ENCODE measurements at places on chromosomes 2 and 18. TPM values are rescaled to one million over a fixed set of nuclear protein-coding genes. Genes with fewer than 3 reads are reported as not detected.

Gene CACNB4
- total RNA-seq = 0.30 TPM

Gene DSG1
- not detected for total RNA-seq

Gene ZEB2
- total RNA-seq = 18.1 TPM

Gene ATP6V1B1
- not detected for total RNA-seq

Gene UGT1A8
- not detected for total RNA-seq

Gene GPR75
- 5.1 TPM for total RNA-seq

Gene VPS54
- 20.7 TPM for total RNA-seq

Gene PTRHD1
- 16.9 TPM for total RNA-seq

Gene ZNF396
- not detected for total RNA-seq

Gene PRKAG3
- not detected for total RNA-seq

Gene ADAM23
- total RNA-seq = 0.10 TPM

Gene EPAS1
- 4.4 TPM for total RNA-seq

Gene RAPGEF4
- total RNA-seq = 1.4 TPM

- no peak for DNase-seq
Observed at GRCh38 chr2:128815248-128815647, 496.6 kb upstream of the HS6ST1 start.

- no peak for DNase-seq
Observed at GRCh38 chr2:205696331-205696926, 14.1 kb downstream of the NRP2 start.

GRCh38 chr2:3864943-3865865 is 161.8 kb downstream of the DCDC2C start:
- no peak for DNase-seq

- DNase-seq = no peak
Observed at GRCh38 chr2:240794178-240794721, 25.8 kb downstream of the KIF1A start.

DNA sequence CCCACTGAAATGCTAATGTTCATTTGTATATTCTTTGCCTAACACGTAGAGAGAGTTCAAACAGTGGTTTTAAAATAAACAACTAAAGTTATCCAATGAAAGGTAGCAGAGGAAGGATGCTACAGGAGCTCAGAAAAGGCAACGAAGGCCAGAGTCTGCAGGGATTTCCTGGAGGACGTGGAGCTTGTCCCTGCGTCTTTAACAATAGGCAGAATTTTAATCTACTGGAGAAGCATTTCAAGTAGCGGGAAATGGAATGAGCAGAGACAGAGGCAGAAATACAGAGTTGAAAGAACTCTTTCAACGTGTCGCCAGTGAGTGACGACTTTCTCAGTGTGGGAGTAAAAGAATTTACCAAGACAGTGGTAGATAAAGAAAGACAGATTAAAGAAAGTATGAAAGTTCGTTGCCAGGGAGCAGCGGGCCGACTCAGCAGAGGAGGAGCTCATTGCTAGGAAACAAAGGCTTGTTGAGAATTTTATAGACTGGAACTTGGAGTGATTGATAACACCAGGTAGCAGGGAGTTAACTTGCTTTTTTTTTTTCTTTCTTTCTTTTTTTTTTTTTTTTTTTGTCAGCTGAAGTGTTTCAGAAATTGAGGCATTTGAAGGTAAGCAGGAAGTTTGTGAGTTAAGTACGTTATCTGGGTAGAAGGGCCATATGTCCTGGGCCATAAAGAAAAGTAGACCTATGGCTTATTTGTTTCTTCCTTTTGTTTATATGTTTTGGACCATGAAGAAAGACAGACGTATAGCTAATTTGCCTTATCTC is 625 bp upstream of the NBAS start:
- peak; percentile 49 for DNase-seq

GRCh38 chr2:9235147-9236044 is 28.8 kb downstream of the ASAP2 start:
- no peak for DNase-seq

DNA sequence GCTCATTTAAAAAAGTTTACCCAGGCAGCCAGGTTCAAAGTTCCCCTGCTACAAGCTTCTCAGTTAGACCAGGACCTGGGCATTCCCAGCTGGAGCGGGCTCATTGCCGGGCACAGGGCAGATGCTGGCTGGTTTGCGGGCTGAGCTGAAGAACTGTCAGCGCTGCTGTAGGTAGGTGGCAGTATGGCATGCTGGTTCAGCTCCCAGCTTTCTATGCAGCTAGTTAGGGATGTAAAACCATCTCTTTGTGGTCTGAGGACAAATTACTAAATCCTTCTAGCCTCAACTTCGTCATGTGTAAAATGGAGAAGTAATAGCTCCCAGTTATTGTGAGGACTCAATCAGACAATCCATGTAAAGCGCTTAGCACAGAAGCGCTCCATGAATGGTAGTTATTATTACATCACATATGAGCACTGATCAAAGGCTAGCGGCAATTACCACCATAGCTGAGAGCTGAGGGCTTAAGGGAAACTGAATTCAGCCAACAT is 2.4 kb upstream of the LDLRAD4 start:
- peak; percentile 29 for DNase-seq

DNA sequence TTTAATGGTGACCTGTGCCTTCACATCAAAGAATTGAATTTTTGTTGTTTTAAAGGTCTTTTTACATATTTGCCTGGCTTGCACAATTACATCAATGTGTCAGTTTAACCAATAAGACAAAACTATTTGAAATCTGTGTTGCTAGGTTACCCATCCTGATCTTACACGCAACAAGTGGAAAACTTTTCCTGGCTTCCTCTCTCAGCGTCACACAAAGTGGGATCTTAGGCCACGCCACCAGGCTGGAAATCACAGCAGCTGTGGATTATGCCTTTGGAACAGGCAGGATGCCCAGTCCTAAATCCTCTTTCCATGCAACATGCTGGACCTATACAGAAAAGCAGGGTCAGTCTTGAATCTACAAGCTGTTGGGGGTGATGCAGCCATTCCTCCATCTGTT is 298.2 kb upstream of the HNRNPA3 start:
- DNase-seq = no peak

GRCh38 chr2:236752096-236752495 is 182.5 kb downstream of the ACKR3 start:
- DNase-seq = no peak

DNA sequence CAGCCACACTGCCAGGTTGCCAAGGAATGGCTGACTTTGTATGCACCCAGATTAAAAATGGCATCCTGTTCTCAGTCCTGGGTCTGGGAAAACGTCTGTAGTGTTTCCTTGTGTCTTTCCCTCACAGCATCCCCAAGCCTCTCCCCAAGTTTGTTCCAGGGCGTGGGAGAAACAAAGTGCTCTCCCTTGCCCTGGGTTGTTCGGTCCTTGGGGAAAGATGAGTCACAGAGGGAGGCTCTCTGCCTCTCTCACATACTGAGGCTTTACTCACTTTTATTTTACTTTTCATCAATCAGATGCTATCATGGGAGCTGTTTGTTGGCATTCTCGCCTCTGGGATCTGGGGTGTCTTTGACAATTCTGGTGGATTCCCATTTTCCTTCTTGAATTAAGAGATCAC is 492.3 kb downstream of the XIRP2 start:
- no peak for DNase-seq

DNA sequence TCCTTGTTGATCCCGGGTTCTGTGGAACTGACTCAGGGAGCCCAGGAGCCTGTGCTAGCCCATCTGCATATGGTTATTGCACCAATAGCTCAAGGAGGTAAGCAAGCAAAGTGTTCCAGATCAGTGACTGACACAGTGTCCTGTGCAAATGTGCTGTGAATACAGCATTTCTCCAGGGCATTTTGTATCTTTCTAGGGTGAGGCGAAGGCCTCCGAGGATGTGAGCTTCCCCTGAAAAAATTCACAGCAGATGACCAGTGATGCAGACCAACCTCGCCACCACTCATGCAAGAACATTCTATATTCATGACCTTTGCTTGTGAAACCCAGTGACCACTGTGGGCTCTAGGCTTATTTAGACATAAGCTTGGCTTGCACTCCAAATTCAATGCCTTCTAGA is 15.2 kb upstream of the NT5DC4 start:
- no peak for DNase-seq

DNA sequence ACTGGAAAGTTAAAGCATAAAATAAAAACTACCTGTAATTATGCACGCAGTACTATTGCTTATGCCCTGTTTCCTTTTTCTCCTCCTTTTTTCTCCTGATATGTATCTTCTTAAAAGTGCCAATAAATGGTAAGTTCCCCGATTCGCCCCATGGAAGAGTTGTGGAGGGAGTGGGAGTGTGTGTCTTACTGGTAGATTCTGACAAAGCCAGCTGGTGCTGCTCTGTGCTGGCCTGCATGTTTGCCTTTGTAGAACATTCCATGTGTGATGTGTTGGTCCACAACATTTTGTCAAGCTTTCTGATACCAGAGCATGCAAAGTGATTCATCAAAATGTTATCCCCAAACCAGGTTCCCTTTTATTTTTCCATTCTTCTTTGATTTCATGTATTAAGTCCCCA is 356.9 kb upstream of the RAB12 start:
- DNase-seq = no peak

GRCh38 chr2:177279847-177280246 is 15.3 kb upstream of the NFE2L2 start:
- no peak for DNase-seq

- DNase-seq = no peak
Observed at GRCh38 chr18:25875551-25876240, 214.7 kb downstream of the SS18 start.

GRCh38 chr2:100437751-100438150 is 20.3 kb upstream of the CHST10 start:
- no peak for DNase-seq

GRCh38 chr2:182444806-182445205 is 18.0 kb upstream of the PDE1A start:
- no peak for DNase-seq

DNA sequence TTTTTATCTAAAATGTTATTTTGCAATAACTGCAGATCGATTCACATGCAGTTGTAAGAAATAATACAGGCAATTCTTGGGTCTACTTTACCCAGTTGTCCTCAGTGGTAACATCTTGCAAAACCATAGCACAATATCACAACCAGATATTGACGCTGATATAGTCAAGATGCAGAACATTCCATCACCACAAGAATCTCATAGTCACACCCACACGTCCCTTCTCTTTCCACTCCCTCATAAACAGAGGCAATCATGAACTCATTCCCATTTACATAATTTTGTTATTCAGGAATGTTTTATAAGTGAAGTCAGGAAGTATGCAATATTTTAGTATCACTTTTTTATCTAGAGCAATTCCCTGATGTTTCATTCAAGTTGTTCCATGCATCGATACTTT is 797.5 kb upstream of the RAB6C start:
- DNase-seq = no peak

- peak; percentile 20 for DNase-seq
Observed at GRCh38 chr18:48007955-48008701, 77.7 kb upstream of the SMAD2 start.

- no peak for DNase-seq
Observed at GRCh38 chr2:167335541-167335992, 447.3 kb downstream of the XIRP2 start.

GRCh38 chr2:181461056-181461997 is 4.1 kb downstream of the ITGA4 start:
- DNase-seq = no peak

DNA sequence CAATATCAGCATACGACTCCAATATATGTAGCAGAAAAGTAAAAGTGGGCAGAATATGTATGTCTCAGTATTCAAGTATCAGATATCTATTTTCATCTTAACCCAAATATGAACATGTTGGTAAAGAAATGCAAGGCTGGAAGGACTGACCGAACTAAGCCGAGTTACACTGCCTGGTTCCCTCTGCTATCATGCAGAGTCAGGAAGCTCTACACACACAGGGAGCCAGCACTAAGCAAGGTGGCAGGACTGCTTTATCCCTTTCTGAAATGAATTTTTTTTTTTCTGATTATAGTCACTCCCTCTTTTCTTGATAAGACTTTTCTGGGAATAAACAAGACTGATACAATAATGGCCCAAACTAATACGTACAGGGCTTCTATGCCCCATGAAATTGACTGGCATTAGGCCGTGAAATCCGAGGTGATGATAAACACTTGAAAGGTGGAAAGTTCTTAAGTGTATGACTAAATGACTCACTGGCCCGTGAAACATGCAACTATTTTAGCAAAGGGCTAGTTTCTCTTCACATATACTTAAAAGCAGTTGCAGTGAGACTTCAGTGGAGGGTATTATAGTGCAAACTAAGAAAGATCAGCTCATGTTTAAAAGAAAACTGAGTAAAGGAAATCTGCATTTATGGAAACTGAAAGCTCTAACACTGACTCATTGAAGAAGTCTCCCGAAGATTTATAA is 14.9 kb downstream of the DPP4 start:
- DNase-seq = no peak

GRCh38 chr18:37012452-37012851 is 183.5 kb downstream of the KIAA1328 start:
- DNase-seq = no peak

DNA sequence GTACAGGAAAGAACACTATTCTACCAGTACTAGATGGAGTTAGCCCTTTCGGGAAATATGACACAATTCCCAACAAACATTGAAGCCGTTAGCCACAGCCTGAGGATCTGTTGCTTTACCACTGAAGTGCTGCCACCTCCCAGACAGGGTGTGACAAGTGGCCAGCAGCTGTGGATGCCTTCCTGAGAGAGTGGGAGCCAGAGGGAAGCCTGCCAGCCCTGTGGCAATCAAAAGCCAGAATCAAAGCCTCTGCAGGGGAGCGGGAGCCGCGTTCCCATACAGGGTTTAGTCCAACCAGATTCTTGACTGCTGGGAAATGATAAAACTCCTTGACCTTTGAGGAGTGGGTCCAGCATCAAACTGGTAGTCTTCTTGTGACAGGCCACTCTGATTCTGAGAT is 38.0 kb downstream of the SLC4A1AP start:
- DNase-seq = no peak

- no peak for DNase-seq
Observed at GRCh38 chr2:224646242-224646846, 61.2 kb upstream of the CUL3 start.

DNA sequence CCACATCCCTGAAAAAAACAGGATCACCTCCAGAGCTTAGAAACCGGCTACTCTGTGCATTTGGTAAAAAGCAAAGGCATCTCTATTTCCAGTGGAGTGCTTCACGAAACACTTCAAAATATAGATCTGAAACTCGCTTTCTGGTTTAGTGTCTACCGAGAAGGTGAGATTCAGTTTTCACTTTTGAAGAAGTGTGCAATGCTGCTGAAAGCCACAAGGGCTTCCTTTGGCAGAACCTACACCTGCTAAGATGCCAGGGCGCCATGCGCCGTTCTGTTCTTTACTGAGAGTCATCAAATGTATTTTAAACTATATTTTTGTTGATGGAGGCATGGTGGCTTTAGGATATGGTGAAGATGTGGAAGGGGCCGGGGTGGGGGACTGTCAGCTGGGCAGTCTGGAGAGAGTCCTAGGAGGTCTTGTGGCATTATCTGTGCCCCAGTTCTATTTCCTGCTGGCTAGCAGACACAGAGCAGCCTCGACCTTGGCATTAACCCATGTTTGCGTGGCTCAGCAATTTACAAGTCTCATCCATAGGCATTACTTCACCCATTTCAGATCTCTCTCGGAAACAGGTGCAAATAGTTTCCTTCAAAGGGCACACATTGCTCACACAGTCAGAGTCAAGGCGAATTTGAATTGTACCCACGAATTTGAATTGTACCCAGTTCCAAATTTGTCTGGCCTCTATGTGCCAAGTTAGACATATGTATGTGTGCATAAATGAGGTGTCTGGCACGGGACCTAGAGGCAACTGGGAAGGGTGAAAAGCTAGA is 46.7 kb upstream of the KCNF1 start:
- peak; percentile 66 for DNase-seq

- DNase-seq = no peak
Observed at GRCh38 chr2:108632332-108633160, 86.7 kb upstream of the RANBP2 start.
